ELR (cell line): ENCODE measurements at places on chromosomes 12 and 14.
A peak's percentile ranks its signal among the peaks of the same experiment; 100 is the strongest.

DNA sequence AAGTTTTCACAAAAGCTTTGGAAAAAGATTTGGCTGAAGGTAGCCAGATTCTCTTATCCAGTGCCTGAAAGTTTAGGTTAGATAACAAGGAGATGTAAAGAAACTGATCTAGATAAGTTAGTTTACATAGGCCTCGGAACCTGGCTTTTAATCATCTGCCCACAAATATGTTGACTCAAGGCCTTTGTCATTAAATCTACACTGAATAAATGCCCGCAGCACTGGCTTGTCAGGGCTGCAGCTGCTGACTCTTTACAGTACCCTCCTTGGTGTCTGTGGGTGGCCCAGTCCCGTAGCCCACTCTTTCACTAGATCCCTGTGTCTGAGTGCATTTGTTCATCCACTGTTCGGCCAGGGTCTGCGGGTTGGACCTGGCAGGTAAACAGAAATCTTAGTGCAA, 58.0 kb downstream of the TMEM116 start:
- DNase-seq = peak; percentile 23

GRCh38 chr12:25583545-25583944, 30.5 kb upstream of the LMNTD1 start:
- DNase-seq = no peak

- no peak for DNase-seq
These were observed 41.3 kb upstream of the ARID2 start for GRCh38 chr12:45688183-45688582.

- no peak for DNase-seq
These were observed 4.4 kb upstream of the TMTC2 start for GRCh38 chr12:82682326-82682725.

- DNase-seq = no peak
These were observed 88.1 kb downstream of the EFCAB11 start for GRCh38 chr14:89866458-89866857.

GRCh38 chr12:46376579-46376978, 4.0 kb upstream of the SLC38A2 start:
- no peak for DNase-seq

DNA sequence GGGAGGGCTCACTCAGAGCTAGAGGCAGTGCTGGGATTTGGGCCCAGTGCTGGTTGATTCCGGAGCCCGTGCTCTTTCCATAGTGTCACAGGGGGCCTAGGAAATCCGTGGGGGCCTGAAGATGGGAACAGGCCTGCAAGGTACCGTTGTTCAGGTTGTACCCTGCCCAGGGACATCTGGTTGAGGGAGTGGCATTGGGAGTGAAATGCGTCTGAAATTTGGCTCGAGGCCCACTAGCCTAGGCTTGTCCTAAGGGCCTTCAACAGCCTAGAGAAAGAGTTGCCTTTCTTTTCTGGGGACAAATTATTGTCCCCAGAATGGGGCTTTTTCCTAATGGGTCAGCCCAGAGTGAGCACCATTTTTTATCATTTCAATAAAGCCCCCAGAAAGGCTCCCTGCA, 26.4 kb upstream of the FAM222A start:
- DNase-seq = no peak

- DNase-seq = no peak
These were observed 16.2 kb downstream of the PLEKHD1 start for GRCh38 chr14:69500736-69501135.

GRCh38 chr14:34692348-34692747, 22.0 kb downstream of the CFL2 start:
- DNase-seq = no peak

- no peak for DNase-seq
These were observed 1.8 kb downstream of the RASSF9 start for GRCh38 chr12:85834378-85834777.

DNA sequence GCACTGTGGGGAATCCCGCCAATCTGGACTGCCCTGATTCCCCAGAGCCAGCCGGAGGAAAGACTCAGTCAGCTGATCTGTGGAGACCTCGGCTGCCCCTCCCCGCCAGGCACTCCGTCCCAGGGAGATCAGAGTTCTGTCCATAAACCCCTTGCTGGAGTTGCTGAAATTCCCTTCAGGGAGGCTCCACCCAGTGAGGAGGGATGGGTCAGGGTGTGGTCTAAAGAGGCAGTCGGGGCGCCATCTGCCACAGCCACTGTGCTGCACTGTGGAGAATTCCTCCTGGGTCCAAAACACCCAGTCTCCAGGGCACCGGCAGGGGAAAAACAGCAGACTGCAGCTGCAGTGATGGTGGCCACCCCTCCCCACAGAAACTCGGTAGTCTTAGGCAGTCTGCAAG, 1922.3 kb upstream of the FLRT2 start:
- DNase-seq = no peak

DNA sequence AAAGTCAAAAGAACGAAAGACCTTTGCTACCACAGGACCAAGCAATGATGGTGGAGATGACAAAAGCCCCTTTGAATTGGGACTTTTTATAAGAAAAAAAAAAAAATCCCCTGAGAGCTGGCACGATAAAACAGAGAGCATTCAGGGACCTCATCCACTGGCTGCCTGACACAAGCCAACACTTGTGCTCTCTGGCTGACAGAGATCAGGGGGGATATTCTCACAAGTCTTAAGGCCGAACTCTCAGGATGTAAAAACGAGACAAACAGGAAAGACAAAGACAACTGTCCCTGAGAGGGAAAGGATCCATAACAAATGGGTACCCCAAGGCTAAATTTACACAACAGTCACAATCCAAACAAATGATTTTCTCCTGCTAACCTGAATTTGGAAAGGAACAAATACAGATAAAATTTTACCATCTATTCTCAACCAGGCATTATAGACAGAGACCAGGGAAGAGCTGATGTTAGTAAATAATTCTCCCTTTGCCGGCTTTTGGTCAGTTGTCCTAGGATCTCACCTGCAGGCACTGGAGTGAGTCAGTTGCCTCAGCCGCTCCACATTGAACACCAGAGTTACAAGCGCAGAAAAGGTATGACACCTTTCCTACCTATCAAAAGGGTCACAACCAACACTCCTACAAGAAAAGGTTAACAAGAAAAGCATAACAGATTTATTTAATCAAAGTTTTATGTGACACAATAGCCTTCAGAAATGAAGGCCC, 37.9 kb upstream of the GARIN6 start:
- no peak for DNase-seq

DNA sequence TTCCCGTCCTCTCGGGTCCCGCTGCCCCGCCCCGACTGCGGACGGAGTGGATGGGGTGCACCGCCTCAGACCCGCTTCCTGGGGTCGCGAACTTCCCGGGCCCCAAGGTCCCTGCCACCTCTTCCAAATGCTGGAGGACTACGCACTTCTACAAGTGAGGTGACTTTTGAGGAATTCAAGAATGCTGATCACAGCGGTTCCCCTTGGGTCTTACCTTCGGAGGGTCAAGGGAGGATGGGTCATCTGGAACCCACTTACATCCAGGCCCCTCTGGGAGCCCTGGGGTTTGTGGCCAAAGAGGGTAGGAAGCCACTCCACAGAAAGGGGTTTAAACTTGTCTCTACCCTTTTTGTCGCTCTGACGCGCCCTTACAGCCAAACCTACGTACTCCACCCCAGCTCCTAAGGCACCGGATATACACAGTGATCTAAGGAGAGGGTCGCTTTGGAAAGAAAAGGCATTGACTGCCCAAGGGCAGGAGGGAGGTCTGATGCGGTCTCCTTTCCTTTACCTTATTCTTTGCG, 532 bp upstream of the PRKD1 start:
- DNase-seq = no peak

DNA sequence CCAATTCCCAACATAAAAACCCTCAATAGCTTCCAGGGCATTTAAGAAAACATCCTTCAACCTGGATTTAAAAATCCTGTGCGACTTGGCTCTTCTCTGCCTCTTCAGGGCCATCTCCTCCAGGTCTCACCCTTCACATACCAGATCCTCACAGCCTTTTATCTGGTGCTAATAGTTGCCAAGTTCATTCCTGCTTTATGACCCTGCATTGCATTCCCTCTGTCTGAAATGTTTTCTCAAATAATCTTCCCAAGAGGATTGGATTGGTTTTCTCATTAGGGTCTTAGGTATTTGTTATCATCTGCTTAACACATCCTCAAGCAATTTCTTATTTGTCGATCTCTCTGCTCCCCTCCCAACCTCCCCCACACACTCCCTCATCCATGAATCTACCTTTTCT, 832.0 kb downstream of the GALC start:
- DNase-seq = no peak

- DNase-seq = peak; percentile 84
These were observed 72.7 kb downstream of the RIN3 start for GRCh38 chr14:92585981-92586937.

DNA sequence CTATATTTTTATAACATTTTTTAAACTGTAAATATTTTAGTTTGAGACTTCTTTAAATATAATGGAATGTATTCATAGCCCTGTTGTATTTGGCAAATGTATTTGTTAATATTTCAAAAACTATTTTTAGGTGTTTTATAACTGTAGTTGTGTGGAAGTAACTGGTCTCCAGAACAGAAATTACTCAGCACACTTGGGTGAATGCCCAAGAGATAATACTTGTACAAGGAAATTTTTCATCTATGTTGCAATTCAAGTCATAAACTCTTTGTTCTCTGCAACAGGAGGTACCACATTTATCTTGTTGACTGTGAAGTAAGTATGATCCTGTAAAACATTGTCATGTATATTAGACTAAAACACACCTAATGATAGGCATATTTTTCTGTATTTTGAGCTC, 72.8 kb downstream of the SLCO1B3 start:
- no peak for DNase-seq

DNA sequence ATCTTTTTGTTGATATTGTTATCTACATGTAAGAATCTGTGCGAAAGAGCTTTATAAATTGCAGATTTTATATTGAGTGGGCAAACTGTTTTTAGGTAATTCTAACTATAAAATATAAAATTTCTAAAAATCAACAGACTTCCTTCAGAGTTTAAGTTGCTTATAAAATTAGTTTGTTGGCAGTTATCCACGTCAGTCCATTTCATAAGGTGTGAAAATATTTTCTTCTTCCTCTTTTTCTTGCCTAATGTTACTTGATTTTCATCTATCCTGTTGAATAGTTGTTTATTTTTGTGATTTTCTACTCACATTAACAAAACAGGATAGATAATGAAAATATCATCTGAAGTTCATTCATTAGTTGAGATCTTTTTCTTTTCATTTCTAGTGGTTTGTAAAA, 58.0 kb downstream of the RASSF8 start:
- DNase-seq = no peak

DNA sequence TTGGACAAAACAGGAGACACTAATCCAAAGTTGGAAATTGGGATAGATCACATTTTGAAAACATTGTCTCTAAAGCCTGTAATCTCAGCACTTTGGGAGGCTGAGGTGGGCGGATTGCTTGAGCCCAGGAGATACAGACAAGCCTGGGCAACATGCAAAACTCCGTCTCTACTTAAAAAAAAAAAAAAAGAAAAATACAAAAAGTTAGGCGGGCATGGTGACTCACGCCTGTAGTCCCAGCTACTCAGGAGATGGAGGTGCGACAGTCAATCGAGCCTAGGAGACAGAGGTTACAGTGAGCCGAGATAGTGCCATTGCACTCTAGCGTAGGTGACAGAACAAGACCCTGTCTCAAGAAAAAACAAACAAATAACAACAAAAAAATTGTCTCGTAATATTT, 152.1 kb downstream of the MGAT4C start:
- no peak for DNase-seq

GRCh38 chr12:127984386-127985055, 282.4 kb upstream of the TMEM132C start:
- DNase-seq = peak; percentile 66

- peak; percentile 67 for DNase-seq
These were observed 84.9 kb upstream of the RTL1 start for GRCh38 chr14:100988411-100988900.

DNA sequence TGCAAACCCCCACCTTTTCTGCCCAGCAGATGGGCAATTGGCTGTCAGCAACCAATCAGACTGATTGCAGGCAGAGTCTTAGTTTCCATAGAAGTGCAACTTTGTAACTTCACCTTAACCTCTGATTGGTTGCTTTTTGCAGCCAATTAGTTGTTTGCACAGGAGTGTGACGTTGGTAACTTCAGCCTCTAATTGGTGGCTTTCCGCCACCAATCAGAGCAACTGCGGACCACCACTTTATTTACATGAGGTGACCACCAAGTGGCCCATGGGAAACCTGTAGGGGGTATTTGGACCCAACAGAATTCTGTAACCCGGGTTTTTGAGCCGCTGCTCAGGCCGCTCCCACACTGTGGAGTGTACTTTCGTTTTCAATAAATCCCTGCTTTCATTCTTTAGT, 32.3 kb downstream of the CDKN1B start:
- DNase-seq = no peak

DNA sequence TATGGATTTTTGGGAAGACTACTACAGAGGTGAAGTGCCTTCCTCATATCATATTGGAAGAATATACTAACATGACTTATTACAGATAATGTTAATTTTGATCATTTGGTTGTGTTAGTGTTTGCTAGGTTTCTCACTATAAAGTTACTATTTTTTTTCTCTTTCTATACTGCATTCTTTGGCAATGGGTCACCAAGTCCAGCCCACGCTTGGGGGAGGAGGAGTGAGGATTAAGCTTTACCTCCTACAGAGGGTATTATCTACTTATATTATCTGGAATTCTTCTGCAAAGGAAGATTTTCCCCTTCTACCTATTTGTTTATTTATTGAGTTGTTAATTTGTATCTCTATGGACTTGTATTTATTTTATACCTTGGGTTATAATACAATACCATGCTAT, 31.5 kb downstream of the SCN8A start:
- DNase-seq = peak; percentile 79

DNA sequence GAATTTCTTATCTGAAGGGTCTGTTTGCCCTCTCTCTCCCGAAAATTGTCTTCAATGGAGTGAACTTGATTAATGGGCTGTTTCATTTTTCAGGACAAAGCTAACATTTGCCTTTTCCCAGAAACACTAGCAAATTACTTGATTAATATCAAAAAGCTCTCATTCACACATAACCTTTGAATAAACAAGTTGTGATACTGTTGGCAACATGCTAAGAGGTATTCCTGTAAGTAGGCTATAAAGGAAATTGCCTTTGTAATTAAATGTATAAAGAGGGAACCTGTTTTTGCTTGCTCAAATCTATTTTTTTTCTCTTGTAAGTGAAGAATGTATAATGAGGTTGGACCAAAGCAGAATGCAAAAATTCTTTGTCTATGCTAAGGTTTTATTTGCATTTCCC, 457.2 kb downstream of the TMTC2 start:
- DNase-seq = no peak

GRCh38 chr14:105150368-105151083, 18.1 kb downstream of the JAG2 start:
- DNase-seq = no peak

DNA sequence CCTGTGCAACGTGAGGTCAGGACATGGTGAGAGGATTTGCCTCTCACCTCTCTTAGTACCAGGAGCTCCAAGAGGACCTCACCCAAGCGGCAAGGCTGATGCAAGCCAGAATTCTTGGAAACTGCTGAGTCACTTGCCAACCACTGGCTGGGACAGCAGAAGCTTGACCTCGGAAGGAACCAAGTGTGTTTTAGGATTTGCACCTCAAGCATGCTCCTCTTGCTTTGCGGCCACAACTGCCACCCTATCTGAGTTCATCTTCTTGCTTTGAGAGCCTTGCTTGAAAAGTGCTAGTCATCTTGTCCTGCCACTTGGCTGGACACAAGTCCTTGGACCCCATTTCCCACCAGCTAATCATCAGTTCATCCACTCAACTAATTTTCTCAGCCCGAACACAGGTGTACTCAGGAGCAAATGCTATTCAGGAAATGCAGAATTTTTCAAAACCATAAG, 195.8 kb downstream of the SLC25A21 start:
- no peak for DNase-seq
